Activated CD8-positive, alpha-beta memory T cell treated with anti-CD3 and anti-CD28 coated beads, Interleukin-2, amount 50 U/mL, for 4 hours (primary cell): ENCODE measurements at places on chromosomes 2 and 18.

DNA sequence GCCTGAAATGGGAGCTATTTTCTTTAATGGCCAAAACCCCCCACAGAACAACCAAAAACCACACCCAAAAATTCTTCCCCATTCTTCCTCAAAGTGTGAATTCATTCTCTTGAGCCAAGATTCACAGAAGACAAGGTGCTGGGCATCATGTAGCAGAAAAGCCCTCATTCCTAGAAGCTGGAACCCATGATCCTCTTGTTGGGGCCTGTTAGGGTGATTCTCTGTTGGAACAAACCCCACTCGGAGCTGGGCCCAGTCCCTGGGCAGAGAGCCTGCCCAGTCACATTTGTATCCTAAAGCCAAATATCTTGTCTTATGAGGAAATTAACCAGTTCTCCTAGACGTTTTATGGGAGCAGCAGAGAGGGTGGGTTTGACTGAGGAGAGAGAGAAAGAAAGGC lies 22.8 kb upstream of the VPS4B start:
- DNase-seq: no peak

- DNase-seq: no peak
Measured at GRCh38 chr18:21725201-21725600, 15.4 kb upstream of the MIB1 start.

- DNase-seq: no peak
Measured at GRCh38 chr2:127718271-127718670, 17.0 kb downstream of the SFT2D3 start.

GRCh38 chr2:150971910-150972309 lies 289.8 kb downstream of the RBM43 start:
- no peak for DNase-seq

GRCh38 chr2:3634596-3635121 lies 23.3 kb upstream of the ALLC start:
- DNase-seq: no peak

- no peak for DNase-seq
Measured at GRCh38 chr2:19124135-19124534, 234.3 kb downstream of the OSR1 start.

- DNase-seq: no peak
Measured at GRCh38 chr2:238466243-238466756, 39.6 kb downstream of the ASB1 start.

DNA sequence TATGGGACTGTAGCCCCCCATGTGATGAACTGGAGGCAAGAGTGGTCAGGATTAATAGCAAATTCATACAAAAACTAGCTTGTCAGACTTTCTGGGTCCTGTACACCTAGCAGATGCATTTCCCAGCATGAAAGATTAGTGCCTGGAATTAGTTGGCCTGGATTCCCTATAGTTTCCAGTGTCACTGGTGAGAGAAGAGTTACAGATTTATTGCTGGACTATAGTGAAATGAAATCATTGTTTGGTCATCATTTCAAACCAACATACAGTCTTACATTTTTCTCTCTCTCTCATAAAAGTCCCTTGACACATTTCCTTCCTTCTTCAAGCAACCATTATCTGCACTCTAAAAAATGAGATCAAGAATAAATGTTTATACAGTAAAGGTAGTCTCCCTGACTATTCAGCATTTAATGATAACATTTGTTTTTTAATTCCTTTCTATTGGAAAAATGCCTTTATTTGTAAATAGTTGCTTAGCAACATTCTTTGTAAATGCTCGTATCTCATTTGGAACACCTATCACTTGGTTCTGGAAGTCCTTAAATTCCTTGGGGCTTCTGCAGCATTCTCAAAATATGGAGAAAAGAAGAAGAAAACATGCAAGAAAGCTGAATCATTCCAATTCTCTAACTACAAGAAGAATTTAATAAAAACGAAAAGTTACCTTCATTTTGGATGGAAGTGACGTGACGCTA lies 144.4 kb downstream of the MREG start:
- no peak for DNase-seq

- no peak for DNase-seq
Measured at GRCh38 chr2:216765761-216766262, 70.5 kb upstream of the IGFBP5 start.

DNA sequence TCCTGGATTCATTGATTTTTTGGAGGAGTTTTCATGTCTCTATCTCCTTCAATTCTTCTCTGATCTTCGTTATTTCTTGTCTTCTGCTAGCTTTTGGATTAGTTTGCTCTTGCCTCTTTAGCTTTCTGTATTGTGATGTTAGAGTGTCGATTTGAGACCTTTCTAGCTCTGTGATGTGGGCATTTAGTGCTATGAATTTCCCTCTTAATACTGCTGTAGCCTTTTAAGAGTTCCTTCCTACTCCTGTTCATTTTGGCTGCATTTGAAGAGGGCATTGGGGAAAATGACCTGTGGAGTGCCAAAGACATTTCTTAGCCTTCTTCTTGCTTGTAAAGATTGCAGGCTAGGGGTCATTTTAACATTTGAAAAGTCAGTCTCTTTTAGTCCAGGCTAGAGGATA lies 463.8 kb upstream of the GCFC2 start:
- DNase-seq: no peak

- DNase-seq: no peak
Measured at GRCh38 chr2:17947113-17947512, 68.6 kb downstream of the KCNS3 start.

- no peak for DNase-seq
Measured at GRCh38 chr2:159200498-159200897, 86.0 kb downstream of the WDSUB1 start.

DNA sequence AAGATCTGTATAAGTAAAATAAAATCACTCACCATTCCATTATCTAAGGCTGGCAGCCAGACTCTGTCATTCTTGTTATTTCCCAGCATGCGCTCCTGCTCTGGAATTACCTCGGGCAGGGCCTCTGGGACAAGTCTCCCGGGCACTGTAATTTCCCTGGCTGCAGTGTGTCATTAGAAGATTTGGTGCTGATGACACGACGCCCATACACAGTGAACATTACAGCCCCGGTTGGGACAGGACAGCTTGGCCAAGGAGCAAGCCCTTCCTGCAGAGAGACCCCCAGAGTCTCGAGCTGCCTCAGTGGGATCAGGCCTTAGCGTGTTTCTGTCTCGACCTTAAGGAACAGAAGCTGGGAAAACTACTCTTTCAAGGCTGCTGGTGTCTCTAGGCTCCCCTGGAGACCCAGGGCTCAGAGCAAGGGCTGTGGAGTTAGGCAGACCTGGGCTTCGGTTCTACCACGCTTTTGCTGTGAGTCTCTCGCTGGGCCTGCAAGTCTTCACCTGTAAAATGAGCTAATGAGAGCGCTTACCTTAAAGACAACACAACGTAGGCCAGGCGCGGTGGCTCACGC lies 39.7 kb downstream of the SMAD7 start:
- no peak for DNase-seq

GRCh38 chr2:144713410-144713809 lies 193.5 kb upstream of the ZEB2 start:
- DNase-seq: no peak

DNA sequence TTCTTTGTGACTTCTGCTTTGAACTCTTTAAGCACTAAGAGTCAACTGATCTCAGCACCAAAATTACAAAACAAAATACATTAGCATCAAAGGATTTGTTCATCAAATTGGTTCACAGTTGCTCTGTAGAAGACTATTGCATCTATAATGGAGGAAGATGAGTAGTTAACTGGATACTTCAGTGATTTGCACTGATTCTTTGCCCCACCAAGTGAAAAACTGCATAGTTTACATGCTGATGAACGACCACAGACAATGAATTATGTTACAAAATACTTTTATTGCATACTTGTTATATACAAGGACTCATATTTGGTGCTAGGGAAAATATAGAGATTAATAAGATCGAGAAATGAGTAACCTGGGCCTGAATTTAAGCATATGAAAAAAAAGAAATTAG lies 107.2 kb downstream of the SCG2 start:
- DNase-seq: no peak

- no peak for DNase-seq
Measured at GRCh38 chr2:2775018-2775417, 443.9 kb upstream of the MYT1L start.

GRCh38 chr2:65483763-65484162 lies 51.4 kb upstream of the SPRED2 start:
- no peak for DNase-seq

GRCh38 chr2:164877927-164878326 lies 36.3 kb upstream of the COBLL1 start:
- DNase-seq: no peak

- DNase-seq: no peak
Measured at GRCh38 chr18:79395308-79395640, 456 bp upstream of the NFATC1 start.

DNA sequence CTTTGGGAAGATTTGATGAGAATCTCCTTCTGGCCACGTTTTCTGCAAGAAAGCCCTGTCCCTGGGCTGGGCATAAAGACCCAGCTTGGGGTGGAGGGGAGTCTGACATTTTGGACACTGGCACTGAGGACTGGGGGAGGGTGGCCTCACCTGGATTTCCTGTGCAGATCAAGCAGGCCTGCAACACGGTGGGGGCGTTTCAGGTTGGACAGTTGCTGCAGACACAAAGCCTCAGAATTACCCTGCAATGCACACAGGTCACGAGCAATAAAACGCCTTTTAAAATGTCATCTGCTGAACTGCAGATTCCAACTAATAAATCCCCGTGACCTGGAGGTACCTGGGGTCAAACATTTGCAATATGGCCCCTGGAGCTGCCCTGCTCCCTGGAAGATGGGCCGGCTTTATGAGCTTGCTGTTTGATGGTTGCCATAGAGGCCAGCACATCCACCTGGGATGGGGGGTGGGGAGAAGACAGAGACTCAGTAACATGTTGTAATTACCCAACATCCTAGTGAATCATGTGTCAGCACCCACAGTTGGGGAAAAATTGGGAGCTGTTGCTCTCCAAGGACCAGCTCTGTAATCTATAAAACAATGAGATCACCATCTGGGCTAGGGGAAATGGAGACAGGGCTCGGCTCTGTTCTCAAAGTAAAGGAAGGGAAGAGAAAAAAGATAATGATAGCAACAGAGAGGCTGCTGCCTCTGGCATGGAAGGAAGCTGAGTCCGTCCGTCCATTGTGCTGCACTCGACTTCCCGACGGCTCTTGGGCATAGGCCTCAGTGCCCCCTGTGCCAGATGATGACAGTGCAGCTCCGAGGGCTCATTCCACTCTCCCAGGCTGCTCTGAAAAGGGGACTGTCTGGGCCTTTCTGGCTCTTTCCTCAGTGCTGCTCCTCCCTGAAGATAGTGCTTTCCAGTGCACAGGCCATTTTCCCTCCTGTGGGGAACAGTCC lies 340.3 kb downstream of the CYRIA start:
- no peak for DNase-seq

- DNase-seq: no peak
Measured at GRCh38 chr2:41935825-41936224, 112.0 kb upstream of the PKDCC start.

DNA sequence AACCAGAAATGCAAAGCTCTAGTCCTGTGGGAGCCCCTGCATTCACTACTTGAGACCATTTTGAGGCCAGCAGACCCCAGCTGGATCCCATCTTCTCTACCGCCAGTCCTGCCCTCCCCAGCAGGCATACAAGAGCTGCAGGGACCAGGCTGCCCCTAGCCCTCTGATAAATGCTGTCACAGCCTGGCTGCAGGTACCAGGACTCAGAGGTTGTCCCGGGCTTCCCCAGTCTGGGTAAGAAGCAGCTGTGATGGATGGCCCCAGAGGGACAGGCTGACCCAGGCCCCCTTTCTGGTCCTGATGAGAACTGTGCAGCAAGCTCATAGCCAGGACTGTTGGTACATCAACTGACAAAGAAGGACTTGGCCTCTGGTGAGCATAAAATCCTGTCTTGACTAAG lies 132.9 kb upstream of the APCDD1 start:
- no peak for DNase-seq

- no peak for DNase-seq
Measured at GRCh38 chr2:16652296-16653082, 13.1 kb downstream of the CYRIA start.

DNA sequence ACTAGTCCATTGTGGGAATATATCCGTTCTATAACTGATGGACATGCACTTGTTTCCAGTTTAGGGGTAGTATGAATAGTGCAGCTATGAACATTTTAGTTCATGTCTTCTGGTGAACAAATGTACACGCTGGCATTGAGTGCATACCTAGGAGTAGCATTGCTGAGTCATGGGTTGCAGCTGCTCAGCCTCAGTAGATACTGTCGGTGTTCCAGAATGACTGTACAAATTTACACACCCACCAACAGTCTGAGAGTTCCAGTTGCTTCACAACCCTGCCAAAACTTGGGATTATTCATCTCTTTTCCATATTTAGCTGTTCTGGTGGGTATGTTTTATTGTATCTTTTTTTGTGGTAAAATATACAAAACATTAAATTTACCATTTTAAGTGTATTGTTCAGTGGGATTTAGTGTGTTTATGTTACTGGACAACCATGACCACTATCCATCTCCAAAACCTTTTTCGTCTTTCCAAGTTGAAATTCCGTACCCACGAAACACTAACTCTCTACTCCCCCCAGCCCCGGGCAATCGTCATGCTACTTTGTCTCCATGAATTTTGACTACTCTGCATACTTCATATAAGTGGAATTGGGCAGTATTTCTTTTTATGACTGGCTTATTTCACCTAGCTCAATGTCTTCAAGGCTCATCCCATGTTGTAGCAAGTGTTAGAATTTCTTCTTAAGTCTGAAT lies 281.0 kb downstream of the PRKCE start:
- DNase-seq: no peak

DNA sequence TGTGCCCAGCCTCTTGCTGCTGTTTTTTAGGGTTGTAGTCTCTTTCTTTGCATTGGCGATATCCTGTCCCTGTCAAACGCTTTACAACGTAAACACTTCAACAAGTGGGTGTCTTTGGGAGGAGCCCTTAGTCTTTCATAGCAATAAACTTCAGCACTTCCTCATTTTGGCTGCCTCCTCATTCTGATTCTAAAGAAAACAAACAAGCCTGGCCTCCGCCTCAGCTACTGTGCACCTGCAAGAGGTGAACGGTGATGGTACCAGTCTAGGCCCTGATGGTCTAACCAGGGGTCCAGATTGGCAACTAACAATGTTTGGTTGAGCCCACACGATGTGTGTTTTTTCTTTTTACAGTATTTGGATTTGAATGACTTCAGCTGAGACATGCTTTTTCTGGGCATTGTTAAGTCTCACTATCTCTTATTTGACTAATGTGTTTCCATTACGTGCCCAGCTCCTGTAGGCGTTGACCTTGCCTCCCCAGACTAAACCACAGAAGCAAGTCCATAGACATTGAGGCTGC lies 53.2 kb upstream of the CUL3 start:
- no peak for DNase-seq

DNA sequence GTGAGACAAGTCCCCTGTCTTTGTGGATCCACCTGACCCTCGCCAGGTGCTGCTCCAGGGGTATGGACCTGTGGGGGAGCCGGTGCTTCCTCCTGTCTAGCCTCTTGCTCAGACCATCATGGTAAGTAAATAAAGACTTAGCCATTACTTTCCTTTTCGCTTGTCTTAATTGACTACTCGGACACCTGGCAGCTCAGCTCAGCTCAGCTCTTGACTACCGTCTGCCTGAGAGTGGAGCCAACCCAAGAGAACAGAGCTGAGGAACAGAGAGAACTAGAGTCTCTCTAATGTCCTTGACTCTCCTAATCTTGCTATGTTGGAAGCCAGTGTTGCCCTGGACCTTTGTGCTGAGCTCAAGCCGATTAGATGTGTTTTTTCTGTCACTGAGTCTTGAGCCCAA lies 170.3 kb upstream of the CXCR4 start:
- no peak for DNase-seq

GRCh38 chr2:111919365-111919764 lies 21.0 kb downstream of the MERTK start:
- DNase-seq: no peak

GRCh38 chr2:149994057-149994728 lies 406.6 kb upstream of the MMADHC start:
- no peak for DNase-seq
